ENCODE measurements at places on chromosomes 5 and 9. TPM values are rescaled to one million over a fixed set of nuclear protein-coding genes. Genes with fewer than 3 reads are reported as not detected.
A peak's percentile ranks its signal among the peaks of the same experiment; 100 is the strongest.

- DNase-seq: no peak
These were observed 232.3 kb downstream of the GAS1 start for GRCh38 chr9:86714999-86715398.

- no peak for DNase-seq
These were observed 17.0 kb upstream of the TSSK1B start for GRCh38 chr5:113451797-113452196.

- peak; percentile 60 for DNase-seq
These were observed 20.8 kb upstream of the ACTBL2 start for GRCh38 chr5:57503433-57503832.

The FCN2 gene
- total RNA-seq: 0.25 TPM

The FGF18 gene
- 0.32 TPM for total RNA-seq

The SPATA31C1 gene
- total RNA-seq: not detected

GRCh38 chr5:33888587-33888986 lies 3.2 kb downstream of the ADAMTS12 start:
- no peak for DNase-seq

The CDX1 gene
- 1.4 TPM for total RNA-seq

The SLF1 gene
- 8.0 TPM for total RNA-seq

- DNase-seq: no peak
These were observed 596.9 kb downstream of the PDE4D start for GRCh38 chr5:59296317-59297264.

GRCh38 chr9:96856363-96857286 lies 2.3 kb upstream of the ZNF782 start:
- DNase-seq: no peak

GRCh38 chr9:96031916-96032534 lies 156.5 kb downstream of the ERCC6L2 start:
- DNase-seq: no peak

The PCDHGA7 gene
- 6.4 TPM for total RNA-seq

DNA sequence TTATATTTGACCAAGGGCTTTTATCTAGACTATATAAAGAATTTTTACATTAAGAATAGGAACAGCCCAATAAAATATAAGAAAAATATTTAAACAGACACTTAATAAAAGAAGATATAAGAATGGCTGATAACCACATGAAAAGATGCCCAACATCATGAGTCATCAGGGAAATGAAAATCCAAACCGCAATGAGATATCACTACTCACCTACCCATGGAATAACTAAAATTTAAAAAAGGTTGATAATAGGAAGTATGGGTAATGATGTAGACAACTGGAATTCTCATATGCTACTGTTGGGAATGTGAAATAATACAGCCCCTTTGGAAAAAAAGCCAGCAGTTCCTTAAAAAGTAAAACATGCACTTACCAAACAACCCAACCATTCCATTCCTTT lies 206.9 kb upstream of the PCSK5 start:
- DNase-seq: no peak

The GABRA1 gene
- total RNA-seq: not detected

The GALT gene
- total RNA-seq: 51.3 TPM

The FOXI1 gene
- not detected for total RNA-seq

DNA sequence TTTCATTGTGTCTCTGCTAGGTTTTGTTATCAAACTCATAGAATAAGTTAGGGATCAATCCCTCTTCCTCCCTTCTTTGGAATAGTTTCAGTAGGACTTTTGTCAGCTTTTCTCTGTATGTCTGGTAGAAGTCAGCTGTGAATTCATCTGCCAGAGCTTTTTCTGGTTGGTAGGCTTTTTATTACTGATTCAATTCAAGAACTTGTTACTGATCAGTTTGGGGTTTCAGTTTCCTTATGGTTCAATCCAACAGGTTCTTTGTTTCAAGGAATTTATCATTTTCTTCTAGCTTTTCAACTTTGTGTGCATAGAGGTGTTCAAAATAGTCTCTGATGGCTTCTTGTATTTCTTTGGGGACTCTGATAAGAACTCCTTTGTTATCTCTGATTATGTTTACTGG lies 221.7 kb downstream of the FGF10 start:
- no peak for DNase-seq

The ASPN gene
- 1.6 TPM for total RNA-seq

- no peak for DNase-seq
These were observed 39.4 kb downstream of the ALG2 start for GRCh38 chr9:99182356-99182755.

The CHSY3 gene
- total RNA-seq: 0.60 TPM

The GALNT12 gene
- total RNA-seq: 0.45 TPM

GRCh38 chr9:14693251-14693861 lies at the start of gene ZDHHC21:
ZDHHC21 (minus strand) TSS chr9:14693432; CDS start chr9:14674340, 19,092 bp downstream.
- peak; percentile 80 for DNase-seq

DNA sequence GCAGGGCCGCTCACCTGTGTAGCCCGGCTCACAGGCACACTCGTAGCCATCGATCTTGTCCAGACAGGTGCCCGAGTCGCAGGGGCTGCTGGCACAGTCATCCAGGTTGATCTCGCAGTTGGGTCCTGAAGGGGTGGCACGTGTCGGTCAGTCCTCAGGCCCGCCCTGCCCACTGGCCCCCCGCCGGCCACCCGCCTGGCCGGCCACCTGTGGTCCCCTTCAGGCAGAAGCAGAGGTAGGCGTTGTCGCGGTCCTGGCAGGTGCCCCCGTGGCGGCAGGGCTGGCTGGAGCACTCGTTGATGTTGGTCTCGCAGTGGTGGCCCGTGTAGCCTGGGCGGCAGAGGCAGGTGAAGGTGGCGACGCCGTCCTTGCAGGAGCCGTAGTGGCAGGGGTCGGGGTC lies 30.6 kb downstream of the NOTCH1 start:
- DNase-seq: no peak

Data from ovary (tissue), 10 donors.